ENCODE measurements at places on chromosomes 1 and 21. TPM values are rescaled to one million over a fixed set of nuclear protein-coding genes. Genes with fewer than 3 reads are reported as not detected.
A peak's percentile ranks its signal among the peaks of the same experiment; 100 is the strongest.

Gene AGBL4
- 0.04 TPM for polyA plus RNA-seq

Gene TFAP2E
- polyA plus RNA-seq: 0.22 TPM

Gene HRNR
- polyA plus RNA-seq: not detected

Gene GJA9
- polyA plus RNA-seq: not detected

Gene LCE6A
- not detected for polyA plus RNA-seq

Gene NAXE
- 103 TPM for polyA plus RNA-seq

Gene COL18A1
- polyA plus RNA-seq: 63.1 TPM

Gene MYOG
- not detected for polyA plus RNA-seq

DNA sequence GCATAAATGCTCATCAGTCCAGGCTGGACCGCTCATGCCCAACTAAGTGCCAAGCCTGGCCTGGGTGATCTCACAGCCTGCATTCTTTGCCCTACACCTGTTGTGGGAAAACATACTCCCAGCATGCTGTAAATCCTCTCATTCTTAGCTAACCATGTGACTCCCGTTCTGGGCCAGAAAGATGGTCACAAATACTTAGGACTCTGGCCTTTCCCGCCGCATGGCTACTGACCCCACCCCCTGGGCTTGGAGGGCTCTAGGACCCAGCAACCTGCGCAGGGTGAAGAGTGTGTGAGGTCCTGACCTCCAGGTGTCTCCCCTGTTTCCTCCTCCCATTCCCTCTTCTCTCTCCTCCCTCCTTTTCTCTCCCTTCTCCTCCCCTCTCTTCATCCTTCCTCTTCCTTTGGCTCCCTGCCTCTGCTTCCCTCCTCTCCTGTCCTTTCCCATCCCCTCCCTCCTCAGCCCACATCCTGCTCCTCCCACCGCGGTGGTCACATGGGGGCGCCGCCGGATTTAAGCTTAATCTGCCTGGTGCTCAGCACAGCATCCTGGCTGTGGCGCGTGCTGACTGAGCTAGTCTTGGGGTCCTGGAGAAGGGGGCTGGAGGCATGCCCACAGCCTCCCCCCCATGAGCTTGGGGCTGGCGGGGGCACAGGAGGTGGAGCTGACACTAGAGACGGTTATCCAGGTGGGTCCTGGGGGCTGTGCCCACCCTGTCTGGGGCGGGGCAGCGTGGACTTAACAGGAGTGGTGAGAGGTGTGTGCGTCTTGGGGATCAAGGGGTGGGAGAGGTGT, at the start of gene CROCC:
Gene CROCC, plus strand, starts transcription at position 541 of the 795 bp plus-strand sequence. Its CDS starts 88 bp downstream, at position 629.
- DNase-seq: peak; percentile 42

DNA sequence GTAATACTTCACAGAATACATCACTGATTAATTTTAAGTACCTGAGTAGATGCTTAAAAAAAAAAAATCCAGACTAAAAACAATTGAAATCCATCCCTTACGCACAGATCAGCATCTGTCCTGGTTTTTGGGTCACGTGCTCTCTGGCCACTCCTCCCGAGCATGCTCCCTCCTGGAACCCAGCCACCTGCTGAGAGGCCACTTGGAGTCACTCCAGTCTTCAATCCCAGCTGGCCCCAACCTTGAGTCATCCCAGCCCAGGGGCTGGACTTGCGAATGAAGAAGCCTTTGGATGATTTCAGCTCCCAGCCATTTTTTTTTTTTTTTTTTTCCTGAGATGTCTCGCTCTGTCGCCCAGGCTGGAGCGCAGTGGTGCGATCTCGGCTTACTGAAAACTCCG, 8.9 kb downstream of the MAP1LC3C start:
- DNase-seq: peak; percentile 69

GRCh38 chr1:221644663-221645258, 97.1 kb downstream of the DUSP10 start:
- no peak for DNase-seq

DNA sequence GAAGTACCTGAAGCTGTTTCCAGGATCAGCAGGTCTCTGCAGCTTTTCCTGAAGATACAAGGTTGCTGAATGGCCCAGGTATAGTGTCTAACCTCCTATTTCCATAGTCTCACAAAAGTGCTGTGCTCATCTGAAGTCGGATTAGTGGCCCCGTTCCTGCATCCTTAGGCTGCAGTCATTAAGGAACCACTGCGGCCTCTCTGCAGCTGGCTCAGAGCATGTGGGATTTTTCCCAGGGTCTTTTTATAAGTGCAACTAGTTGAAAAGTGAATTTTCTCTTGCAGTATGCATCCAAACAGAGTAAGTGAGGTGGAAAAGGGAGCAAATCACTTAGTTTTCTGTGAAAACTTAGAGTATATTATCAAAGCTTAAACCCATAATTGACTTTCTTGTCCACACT, 565.3 kb upstream of the NEGR1 start:
- DNase-seq: no peak

GRCh38 chr1:46394108-46394871, at the start of gene FAAH:
Gene FAAH, plus strand, starts transcription at chr1:46394317. Its CDS starts 32 bp downstream, at chr1:46394349.
- DNase-seq: peak; percentile 45

DNA sequence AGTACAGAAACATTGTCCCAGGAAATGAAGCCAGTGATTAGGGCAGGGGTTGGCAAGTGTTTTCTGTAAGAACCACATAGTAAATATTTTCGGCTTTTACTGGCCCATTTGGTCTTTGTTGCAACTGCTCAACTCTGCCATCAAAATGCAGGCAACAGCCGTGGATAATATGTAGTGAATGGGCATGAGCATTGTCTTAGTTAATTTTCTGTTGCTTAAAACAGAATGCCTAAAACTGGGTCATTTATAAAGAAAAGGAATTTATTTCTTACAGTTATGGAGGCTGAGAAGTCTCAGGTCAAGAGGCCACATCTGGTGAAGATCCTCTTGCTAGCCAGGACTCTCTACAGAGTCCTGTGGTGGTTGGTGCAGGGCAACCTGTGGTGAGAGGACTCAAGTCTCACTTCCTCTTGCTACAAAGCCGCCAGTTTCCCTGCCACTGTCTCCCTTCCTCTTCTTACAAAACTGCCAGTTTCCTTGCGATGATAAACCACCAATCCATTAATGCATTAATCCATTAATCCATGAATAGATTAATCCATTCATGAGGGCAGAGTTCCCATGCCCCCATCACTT, 166.4 kb downstream of the PSMG1 start:
- DNase-seq: no peak

DNA sequence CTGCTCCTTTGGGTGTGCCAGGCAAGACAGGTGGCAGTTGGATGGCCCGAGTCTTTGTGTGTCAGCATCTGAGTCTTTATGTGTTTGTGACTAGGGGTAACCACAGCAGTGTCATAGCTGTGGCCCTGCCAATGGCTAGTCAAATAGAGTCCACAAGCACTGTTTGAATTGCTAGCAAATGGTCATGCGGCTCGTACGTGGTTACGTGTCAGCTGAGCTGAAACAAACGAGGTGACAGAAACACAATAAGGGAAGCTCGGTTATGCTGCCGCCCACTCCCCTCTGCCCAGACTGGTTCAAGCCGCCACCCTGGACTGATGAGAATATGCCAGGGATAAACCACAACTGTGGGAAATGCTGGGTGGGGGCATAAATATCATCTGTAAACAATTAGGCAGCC, 174.3 kb upstream of the LMO4 start:
- no peak for DNase-seq

DNA sequence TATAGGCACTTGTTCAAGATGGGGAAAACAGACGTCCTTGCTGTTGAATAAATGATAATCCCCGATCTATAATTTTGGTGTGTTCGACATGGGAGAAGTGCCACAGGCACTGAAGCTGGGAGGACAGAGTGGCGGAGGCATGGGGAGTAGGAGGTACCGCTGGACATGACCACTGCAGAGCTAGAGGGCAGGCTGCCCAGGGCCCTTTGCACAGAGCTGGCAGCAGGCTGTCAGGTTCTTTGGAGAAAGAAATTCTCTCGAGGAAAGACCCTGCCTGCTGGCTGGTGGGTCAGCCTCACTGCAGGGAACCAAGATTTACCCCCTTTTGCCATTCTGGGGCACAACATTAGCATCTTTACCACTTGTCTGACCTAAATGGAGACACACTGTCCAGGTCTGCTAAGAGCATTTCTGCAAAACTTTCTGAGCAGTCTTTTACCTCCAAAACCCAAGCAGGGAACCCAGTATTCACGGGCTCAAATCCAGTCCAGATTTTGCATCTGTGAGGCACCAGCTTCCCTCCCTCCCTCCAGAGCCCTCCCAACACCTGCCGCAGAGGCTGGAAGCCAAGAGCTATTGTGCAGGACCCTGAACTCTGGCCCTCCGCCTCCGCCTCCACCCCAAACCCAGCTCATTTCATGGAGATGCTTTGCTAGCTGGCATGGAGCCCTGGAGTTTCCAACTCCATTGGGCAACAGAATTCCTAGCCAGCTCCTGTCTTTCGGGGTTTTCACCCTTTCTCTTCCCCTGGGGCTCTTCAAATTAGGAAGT, 142.3 kb downstream of the PLXNA2 start:
- DNase-seq: peak; percentile 39

- no peak for DNase-seq
Observed at GRCh38 chr1:199298825-199299224, 660.0 kb downstream of the PTPRC start.

DNA sequence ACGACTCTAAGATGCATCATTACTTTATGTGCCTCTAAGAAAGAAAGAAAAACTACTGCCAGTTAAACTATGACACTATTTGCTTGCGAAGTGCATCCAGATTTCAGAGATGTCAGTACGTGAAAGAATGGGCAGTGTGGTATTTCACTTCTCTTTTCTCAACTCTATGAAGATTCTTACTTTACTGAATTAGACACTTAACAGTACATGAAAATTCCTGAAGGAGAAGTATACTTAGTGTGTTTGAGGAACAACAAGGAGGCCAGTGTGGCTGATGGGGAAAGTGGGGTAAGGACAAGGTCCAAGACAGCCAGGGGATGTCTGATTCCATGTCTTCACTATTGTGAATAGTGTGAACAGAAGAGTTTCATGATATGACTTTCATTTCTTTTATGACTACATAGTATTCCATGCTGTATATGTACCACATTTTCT, 53.9 kb upstream of the HSD17B7 start:
- DNase-seq: no peak

GRCh38 chr1:84721152-84721551, 30.9 kb upstream of the SSX2IP start:
- no peak for DNase-seq

DNA sequence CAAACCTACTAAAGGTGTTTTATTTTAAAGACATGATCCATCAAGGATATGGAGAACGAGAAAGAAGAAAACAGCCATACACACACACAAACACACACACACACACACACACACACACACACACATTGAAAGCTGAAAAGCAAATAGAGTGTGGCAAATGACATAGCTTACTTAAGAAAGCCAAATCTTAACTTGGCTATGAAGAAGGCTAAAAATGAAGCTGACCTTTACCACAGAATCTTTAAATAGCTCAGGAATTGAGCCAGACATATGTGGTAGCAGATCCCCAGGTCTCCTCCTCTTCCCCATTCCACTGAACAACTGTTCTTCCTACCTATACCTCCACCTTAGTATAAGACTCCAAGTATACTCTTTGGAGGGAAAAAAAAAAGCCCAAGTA, 185.6 kb downstream of the CLEC20A start:
- no peak for DNase-seq

DNA sequence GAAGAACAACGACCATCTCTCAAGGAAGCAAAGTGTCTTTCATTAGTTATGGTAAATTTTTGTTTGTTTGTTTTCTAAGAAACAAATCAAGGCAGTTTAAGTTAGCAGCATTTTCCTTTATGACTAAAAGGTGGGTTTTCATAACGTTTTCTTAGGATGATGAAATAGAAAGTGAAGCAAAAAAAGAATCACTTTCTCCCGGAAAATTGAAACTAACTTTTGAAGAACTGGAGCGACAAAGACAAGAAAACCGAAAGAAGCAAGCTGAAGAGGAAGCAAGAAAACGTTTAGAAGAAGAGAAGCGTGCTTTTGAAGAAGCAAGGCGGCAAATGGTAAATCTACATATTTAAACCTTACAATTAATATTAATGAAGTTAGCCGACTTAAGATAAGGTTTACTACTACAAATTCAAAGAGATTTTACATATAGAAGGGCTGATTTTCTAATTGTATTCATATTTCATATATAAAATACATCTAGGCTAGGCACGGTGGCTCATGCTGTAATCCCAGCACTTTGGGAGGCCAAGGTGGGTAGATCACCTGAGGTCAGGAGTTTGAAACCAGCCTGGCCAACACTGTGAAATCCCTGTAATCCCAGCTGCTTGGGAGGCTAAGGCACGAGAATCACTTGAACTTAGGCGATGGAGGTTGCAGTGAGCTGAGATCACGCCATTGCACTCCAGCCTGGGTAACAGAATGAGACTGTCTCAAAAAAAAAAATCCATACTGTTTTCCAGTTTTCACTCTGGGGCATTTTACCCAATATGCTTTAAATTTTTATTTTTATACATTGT, 38.3 kb downstream of the NEXN start:
- DNase-seq: no peak
